Stimulated activated CD4-positive, alpha-beta T cell treated with anti-CD3 and anti-CD28 coated beads, Interleukin-4, amount 100 ng/mL, for 1 hour (primary cell): ENCODE measurements at places on chromosomes 2 and 18.

GRCh38 chr2:120357768-120358167 lies 11.8 kb downstream of the INHBB start:
- no peak for DNase-seq

DNA sequence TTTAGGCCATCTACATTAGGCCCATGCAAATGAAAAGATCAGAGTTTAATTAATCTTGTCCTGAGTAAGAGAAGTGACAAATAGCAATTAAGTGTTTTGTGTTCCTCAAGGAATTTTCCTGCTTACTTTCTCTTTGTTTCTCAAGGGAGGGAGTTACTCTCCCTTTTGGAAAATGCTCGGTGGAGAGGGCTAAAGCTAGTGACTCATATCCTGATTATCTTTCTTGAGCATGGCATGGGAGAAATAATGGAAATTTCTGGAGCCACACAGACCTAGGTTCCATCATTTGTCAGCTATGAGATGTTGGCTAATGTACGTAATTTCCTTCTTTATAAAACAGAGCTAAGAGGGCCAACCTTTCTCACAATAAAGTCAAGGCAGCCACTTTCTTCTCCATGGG lies 177.1 kb downstream of the ETAA1 start:
- DNase-seq: no peak

GRCh38 chr2:215367662-215368492 lies 56.0 kb downstream of the ATIC start:
- DNase-seq: no peak

DNA sequence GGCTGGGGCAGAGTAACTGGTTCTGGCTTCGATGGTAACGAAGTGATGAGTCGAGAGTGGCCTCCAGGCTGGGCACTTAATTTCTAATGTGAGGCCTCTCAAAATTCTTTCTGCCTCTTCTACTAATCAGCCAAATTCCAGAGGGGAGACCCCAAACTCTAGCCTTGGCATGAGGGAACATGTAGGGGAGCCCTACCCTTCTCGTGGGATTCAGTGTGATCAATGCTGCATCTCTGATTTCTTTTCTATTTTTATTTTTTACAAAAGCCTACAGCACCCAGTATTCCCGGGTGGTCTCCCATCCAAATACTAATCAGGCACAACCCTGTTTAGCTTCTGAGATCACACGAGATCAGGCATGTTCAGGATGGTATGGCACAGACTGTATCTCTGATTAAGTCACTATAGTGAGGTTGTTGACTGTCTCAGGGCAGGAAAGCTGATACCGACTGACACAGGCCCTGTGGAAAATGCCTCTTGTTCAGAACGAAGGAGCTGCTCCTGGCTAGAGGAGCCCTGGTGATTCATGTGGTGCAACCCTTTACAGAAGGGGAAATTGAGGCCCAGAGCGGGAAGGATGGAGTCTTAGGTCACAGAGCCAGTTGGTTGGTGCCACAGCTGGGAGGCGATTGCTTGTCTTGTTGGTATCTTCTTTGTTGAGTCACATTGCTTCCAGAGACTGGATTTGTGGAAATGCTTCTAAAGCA lies 126.3 kb upstream of the HS6ST1 start:
- DNase-seq: no peak

GRCh38 chr2:240155745-240156390 lies 15.4 kb upstream of the OTOS start:
- DNase-seq: no peak

GRCh38 chr2:223576873-223577272 lies 25.3 kb downstream of the SCG2 start:
- no peak for DNase-seq

DNA sequence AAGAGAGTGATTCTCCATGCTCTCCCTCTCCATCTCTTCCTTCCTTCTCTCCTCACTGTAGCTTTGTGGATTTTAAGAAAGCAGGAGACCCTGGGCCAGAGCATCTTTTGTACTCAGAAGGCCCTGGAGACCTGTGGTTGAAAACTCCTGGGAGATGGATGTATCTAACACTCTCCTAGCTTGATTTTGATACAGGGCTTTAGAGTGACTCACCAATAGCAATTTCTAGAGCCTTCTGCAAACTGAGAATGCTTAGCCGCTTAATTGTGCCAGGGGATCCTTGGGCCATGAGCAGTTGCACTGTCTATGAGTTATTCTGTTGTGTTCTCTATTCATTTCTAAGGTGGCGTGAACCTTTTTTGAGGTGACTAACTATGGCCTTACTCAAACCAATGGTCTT lies 17.7 kb downstream of the HOXD1 start:
- DNase-seq: no peak

- DNase-seq: no peak
Measured at GRCh38 chr18:69890558-69890957, 57.1 kb downstream of the CD226 start.

DNA sequence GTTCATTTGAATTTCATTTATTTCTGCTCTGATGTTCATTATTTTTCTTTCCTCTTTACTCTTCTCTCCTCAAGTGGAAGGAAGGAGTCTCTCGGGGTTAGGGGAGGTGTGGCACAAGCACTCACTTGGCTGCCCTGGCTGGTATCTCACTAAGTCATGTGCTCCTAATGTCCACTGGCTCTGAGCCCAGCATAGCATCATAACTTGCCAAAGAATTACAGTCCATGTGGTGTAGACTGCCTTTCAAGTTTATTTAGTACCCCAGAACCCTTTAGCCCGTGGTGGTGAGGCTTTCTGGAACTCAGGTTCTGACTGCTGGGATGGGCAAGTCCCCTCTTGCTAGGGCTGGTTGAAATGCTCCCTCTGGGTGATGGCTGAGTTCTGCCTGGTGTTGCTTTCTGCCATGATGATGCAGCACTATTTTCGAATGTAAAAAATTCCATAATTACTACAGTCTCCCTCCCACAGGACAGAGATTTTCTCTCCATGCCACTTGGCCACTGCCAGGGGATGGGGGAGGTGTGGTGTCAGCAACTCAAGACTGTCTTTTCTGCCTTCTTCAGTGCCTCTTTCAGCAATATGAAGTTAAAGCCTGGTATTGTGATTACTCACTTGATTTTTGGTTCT lies 22.2 kb downstream of the SPAG16 start:
- DNase-seq: no peak

- no peak for DNase-seq
Measured at GRCh38 chr18:32530947-32531651, 60.4 kb upstream of the GAREM1 start.

DNA sequence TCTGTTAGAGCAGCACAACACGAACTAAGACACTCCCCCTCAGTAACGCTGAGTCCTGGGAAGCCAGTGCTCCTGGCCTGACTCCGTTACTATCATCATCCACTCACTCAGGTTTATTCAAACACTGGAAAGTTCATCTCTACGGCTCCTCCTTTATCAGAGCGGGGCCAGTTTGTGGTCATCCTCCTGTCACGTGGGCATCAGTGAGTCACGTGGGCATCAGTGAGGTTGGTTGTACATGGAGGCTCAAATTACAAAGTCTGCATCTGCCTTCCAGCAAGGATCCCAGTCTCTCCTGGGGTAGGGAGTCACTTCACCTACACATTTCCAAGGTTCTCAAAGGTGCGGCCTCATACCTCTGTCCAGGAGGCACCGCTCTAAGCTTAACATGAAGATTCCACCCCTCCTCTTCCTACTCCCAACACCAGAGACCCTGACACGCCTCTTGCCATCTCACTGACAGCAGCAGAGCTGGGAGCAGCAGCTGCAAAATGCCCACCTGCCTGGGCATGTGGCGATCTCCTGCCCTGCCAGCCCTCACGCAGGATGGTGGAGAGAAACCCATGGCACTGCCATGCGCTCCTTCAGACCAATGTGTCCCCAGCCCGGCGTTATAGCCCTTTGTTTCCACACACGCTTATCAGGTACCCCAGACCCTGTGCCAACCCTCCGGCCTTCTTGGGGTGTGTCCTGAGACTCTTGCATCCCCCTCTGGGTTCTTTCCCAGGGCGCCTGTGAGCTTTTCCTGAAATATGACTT lies 99.2 kb upstream of the PTPRM start:
- no peak for DNase-seq

GRCh38 chr2:48233005-48233404 lies 296.9 kb upstream of the STON1 start:
- no peak for DNase-seq

DNA sequence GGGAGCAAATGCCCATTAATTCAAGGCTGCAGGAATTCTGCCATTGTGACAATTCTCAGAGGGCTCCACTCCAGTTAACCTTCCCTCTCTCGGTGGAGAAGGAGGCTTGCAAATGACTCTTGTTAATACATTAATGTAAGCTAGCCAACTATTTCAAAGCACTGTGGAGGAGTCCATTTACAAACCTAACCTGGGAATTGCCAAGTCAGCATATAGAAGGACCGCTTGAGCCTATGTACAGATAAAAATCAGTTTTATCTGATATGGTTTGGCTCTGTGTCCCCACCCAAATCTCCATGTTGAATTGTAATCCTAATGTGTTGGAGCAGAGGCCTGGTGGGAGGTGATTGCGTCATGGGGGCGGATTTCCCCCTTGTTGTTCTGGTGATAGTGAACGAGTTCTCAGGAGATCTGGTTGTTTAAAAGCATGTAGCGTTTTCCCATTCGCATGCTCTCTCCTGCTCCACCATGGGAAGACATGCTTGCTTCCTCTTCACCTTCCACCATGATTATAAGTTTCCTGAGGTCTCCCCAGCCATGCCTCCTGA lies 366.7 kb downstream of the LRATD1 start:
- DNase-seq: no peak

GRCh38 chr18:14905350-14905749 lies 157.4 kb downstream of the ANKRD30B start:
- DNase-seq: no peak
